ENCODE measurements at places on chromosomes 16 and 17.

DNA sequence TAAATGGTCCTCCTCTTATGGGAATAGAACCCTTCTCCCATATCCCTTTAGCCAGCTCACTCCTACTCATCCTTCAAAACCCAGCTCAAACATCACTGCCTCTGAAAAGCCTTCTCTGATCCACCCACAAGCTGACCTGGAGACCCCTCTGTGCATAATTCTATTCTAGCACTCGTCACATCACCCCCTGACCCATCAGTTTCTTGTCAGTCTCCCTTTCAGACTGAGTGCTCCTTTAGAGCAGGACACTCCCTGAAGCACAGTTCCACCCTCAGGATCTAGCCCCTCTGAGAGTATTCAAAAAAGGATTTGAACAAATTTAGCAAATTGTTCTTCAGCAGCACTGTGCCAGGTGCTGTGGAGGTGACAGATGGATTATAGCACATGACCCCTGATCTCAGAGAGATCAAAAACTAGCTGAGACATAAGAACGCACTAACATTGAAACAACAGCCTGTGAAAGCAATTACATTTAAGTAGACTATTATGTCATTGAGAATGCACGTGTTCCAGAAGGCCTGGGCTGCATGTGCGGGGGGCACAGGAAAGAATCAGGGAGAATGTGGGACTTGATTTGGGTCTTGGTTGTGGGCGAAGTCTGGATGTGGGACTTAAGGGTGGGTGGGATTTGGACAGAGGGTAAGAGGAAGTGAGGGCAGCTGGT, 43.5 kb downstream of the MRPS23 start:
- DNase-seq, result no peak

GRCh38 chr16:35745191-35745590, 2285.8 kb downstream of the TP53TG3F start:
- DNase-seq, result no peak

DNA sequence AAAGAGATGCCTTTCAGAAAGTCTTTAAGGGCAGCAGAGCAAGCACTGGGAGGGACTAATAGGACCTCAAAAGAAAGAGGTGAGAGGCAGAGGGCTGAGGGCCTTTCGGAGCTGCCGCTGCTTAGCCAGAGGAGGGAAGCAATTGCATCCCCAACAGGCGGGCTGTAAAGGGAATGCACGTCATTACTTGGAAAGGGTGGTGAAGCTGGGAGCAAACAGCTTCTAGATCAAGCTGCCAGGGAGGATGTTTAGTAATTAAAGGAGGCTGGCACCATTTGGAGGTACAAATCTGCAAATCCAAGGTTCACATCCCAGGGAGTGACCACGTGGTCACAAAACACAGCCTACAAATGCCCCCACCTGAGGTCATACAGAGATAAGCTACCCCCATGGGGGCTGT, 429.0 kb upstream of the RBFOX1 start:
- no peak for DNase-seq

DNA sequence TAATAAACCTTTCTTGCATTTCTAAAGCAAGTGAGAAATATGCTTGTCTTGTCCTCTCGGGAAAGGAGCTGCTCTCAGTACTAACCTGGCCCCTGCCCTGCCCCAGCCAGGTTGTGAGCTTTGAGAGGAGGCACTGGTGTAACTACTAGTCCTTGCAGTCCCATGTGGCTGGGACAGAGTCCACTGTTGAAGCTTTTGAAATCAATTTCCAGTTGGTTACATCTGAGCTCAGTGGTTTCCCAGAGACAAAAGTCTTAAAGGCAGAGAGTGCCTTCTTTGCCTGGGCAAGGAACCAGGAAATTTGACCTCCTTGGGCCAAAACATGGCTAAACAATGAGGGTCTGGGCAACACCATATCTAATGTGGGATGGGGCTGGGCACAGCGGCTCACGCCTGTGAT, 48.7 kb downstream of the GSG1L start:
- DNase-seq, result no peak

DNA sequence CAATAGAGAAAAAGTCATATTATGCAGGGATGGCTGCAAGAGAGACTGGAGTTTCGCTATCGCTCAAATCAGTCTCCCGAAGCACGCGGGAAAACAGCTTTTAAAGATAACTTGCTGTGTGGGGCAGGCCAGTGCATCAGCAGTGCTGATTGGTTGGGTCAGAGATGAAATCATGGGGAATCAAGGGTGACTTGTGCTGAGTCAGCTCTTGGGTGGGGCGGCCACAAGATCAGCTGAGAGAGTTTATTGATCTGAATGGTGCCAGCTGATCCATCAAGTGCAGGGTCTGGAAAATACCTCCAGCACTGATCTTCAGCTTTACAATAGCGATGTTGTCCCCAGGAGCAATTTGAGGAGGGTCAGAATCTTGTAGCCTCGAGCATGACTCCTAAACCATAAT, 430.5 kb downstream of the RBFOX1 start:
- no peak for DNase-seq

DNA sequence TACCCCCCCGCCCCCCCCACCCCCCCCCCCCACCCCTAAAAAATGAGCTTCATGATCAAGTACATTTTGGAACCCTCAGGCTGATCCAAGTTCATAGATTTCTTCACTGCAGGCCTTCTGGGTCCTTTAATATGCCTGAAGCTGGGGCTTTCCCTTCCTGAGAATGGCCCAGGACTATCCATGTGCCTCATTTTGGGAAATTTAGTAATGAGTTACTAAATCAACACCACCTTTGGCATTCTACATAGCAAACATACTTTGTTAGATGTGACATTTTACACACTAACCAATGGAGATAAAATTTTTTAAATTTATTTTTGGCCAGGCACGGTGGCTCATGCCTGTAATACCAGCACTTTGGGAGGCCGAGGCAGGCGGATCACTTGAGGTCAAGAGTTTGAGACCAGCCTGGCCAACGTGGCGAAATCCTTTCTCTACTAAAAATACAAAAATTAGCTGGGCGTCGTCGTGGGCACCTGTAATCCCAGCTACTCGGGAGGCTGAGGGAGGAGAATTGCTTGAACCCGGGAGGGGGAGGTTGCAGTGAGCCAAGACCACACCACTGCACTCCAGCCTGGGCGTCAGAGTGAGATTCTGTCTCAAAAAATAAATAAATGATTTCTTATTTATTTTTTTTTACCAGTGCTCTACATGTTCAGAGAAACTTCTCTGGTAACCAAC, 14.0 kb downstream of the HERPUD1 start:
- no peak for DNase-seq

DNA sequence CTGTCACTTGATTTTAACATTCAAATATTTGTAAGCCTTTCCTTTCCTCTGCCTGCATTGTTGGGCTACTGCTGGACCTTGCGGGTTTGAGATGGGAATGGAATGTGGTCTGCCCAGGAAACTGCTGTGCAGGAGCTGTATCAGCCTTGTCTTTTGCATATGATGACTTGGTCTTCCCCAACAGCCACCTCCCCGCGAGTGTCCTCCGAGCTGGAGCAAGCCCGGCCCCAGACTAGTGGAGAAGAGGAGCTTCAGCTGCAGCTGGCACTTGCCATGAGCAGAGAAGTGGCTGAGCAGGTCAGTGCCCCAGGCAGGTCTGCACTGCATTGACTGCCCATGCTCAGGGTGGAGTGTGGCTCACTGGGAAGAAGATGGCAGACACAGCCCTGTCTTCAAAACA, 52.8 kb downstream of the B9D1 start:
- DNase-seq, result no peak

- no peak for DNase-seq
Measured at GRCh38 chr17:60652454-60653247, 25.0 kb upstream of the BCAS3 start.

DNA sequence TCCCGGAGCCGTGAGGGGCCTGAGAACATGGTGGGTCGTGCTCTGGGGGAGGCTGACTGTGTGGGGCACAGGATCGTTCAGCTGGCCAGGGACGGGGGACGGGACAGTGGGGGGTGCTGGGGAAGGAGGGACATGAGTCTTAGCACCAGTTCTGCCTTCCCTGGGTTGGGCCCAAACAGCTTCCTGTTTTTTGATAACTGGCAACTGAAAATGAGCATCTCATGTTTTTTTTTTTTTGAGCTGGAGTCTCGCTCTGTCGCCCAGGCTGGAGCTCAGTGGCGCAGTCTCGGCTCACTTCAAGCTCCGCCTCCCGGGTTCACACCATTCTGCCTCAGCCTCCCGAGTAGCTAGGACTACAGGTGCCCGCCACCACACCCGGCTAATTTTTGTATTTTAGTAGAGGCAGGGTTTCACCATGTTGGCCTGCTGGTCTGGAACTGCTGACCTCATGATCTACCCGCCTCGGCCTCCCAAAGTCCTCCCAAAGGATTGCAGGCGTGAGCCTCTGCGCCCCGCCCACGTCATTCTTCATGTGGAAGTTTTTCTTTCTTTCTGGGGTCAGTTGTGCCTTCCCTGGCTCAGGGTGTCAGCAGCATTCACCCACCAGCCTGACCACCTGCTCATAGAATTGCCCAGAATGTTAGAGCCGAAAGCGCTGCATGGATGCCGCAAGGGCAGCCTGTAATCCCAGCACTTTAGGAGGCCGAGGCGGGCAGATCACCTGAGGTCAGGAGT, 6.4 kb downstream of the ASPSCR1 start:
- DNase-seq, result no peak

GRCh38 chr17:49187301-49187700, 23.1 kb downstream of the GNGT2 start:
- DNase-seq, result no peak

DNA sequence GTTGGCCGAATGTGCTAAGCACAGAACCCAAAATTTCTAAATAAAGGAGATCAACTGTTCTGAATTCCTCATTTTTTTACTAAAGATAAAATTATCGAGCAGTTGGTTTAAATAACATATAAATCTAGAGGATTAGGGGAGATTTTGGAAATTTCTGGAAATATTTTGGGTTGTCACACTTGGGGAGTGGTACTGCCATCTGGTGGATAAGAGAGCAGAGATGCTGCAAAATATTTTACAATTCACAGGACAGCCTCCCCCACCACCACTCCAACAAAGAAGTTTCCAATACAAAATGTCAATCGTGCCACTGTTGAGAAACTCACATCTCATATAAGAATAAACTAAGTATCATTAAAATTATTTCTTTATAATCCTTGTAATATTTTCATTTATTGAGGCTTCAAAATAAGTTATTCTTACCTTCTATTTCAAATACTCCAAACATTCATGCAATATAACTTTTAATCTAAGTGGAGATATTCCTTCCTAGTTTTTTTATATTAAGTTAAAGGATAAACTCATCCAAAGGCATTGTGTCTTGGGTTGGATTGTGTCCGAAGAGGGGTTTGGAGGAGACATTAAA, 17.0 kb upstream of the ABCA8 start:
- no peak for DNase-seq

GRCh38 chr17:78896091-78896833, 6.7 kb downstream of the CEP295NL start:
- no peak for DNase-seq

- no peak for DNase-seq
Measured at GRCh38 chr17:63692195-63692816, 7.6 kb downstream of the LIMD2 start.

DNA sequence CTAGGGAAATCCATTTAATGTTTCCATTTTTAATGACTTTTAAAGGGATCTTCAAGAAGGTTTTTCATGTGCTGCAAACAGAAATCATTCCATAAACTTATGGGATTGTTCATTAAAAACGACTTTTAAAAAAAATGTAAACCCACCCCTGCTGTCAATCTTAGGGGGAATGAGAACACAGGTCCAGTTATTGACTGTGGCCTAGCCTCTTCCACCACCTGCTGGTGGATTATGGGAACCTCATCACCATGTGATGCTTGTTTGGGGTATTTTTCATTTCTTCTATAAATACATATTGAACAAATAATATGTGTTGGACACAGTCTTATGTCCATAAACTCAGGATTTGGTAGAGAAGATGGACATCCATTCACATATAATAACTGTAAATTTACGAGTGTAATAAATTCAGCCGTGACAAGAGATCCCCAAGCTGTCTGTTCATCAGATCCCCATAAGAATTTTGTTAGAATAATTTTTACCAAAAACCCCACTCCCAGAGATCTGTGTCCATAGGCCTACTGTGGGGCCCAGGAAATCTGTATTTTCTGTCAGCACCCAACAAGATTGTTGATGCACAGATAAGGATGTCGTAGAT, 42.0 kb upstream of the TMC5 start:
- DNase-seq, result no peak

- no peak for DNase-seq
Measured at GRCh38 chr17:11742886-11743285, 144.6 kb downstream of the DNAH9 start.

GRCh38 chr16:85569039-85569614, 44.0 kb upstream of the GSE1 start:
- no peak for DNase-seq

GRCh38 chr16:82895843-82896242, 269.1 kb downstream of the CDH13 start:
- no peak for DNase-seq

- DNase-seq, result no peak
Measured at GRCh38 chr16:61050547-61050946, 985.7 kb downstream of the CDH8 start.

- DNase-seq, result no peak
Measured at GRCh38 chr17:72474719-72475477, 354.1 kb downstream of the SOX9 start.

DNA sequence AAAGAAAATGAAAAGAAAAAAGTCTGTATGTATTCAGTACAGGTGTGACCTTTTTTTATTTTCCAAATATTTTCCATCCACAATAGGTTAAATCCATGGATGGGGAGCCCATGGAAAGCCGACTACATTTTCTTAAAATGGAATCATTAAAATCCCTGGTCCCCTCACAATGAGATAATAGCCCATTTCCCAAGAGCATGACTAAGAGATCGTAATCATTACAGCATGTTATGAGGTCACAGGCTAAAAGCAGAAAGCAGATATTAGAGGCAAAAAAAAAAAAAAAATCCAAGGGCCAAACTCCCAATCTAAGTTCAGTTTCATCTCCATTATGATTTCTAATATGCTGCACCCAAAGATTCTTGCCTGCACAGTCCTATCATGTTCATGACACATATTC, 44.7 kb downstream of the CYTH1 start:
- no peak for DNase-seq

GRCh38 chr17:44601973-44602372, 44.7 kb downstream of the FZD2 start:
- DNase-seq, result no peak

- no peak for DNase-seq
Measured at GRCh38 chr17:50130559-50131305, 772 bp upstream of the SAMD14 start.

GRCh38 chr16:27254262-27254811, 14.2 kb downstream of the NSMCE1 start:
- DNase-seq, result no peak

DNA sequence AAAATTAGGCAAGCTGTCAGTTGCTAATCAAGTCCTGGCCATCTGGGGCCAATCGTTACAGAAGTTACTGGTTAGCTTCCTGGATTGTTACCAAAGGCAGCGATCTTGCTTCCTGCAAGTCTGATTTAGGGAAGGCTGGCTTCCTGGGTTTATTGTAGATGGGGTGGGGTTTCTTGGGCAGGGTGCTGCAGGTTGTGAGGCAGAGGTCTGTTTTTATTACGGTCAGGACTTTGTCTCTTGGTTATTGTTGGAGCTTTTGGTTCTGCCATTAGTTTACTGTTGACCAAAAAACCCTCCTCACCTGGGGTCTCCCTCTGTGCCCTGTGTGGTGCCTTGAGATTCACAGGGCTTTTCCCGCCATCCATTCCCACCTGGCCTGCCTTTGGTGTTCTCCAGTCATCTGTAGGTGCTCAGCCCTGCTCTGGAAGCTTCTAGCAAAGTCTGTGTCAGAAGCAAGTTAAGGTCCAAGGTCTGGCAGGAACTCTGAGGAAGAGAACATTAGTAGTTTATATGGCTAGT, 36.9 kb downstream of the SLC47A1 start:
- no peak for DNase-seq

- no peak for DNase-seq
Measured at GRCh38 chr17:39069114-39069756, 82.2 kb downstream of the PLXDC1 start.

All from stimulated activated CD8-positive, alpha-beta memory T cell treated with anti-CD3 and anti-CD28 coated beads, Interleukin-15, amount 100 ng/mL, for 4 hours (primary cell).